Fibroblast of skin of right biceps (primary cell): ENCODE measurements at places on chromosomes 12 and 14.

- DNase-seq = no peak
Measured at GRCh38 chr12:115504306-115505290, 772.9 kb downstream of the MED13L start.

- no peak for DNase-seq
Measured at GRCh38 chr12:120659151-120659525, 18.7 kb downstream of the CABP1 start.

- DNase-seq = no peak
Measured at GRCh38 chr14:105879503-105879866, 353.1 kb downstream of the TMEM121 start.

DNA sequence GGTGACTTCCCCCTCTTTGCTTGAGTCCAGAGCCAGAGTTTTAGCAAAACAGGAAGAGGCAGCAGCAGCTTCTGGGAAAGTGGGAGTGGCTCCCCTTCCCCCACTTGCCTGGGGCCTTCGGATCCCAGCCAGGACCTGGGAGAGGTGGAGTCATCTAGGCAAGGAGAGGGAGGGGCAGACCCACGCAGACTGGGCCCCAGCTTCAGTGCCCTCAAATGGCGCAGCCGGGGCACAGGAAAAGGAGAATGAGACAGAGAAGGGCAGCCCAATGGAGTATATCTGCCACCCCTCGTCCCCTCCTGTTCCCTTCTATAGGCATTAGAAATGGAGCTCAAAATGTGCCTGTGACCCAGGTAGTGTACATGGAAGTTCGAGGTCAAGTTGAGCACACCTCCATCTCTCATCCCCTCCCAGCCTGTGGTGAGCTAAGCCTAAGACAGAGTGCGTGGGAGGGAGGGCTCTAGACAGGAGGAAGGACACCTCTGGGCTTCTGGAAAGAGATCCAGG is 9.3 kb upstream of the HDAC7 start:
- DNase-seq = peak; percentile 83

DNA sequence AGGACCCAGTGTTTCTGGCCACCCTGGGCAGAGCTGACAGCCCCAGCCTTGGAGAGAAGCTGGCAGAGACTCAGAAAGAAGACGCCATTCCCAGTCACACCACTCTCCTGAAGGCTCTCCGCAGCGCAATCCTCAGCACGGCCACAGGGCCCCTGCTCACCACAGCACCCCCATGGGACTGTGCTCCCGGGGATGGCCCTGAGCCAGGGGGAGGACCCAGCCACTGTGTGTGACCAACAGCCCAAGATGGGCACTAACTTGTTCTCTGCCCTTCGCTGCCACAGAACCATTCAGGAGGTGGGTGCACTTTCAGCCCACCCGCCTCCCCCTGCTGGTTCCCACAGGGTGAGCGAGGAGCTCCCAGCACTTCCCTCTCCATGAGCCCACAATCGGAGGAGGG is 57.1 kb downstream of the CCNK start:
- DNase-seq = peak; percentile 33

GRCh38 chr12:56160193-56160763 is 2.1 kb downstream of the MYL6 start:
- DNase-seq = peak; percentile 49

GRCh38 chr14:100334904-100335303 is 11.8 kb downstream of the SLC25A47 start:
- no peak for DNase-seq

GRCh38 chr14:68956724-68957123 is 22.4 kb downstream of the ACTN1 start:
- DNase-seq = peak; percentile 63

DNA sequence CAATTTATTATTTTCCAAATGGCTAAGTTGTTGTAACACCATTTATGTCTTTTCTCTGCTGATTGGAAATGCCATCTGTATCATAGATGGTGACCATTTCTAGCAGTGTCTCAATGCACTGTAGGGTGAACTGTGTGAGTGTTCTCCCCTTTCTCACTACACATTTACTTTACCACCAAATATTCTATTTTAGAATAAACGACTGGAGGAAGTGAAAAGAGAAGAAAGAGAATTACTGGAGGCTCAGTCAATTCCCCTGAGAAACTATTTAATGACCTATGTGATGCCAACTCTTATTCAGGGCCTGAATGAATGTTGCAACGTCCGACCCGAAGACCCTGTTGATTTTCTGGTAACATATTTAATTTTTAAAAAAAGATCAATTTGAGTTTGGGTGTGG is 15.5 kb upstream of the PAPOLA start:
- DNase-seq = no peak

DNA sequence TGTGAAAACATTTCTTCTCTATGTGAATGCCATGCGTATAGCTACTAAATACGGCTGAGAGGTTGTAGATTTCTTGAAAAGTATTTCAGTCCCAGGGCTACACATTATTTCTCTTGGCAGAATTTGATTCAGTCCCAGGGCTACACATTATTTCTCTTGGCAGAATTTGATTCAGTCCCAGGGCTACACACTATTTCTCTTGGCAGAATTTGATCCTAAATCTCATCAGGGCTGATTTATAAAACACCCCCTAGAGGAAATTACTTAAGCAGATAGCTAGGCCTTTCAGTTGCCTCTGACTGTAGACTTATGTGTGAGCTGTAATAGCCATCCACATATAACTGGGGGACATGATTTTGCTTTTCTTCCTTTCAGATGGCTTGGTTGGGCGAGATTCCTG is 50.4 kb downstream of the AK7 start:
- DNase-seq = no peak
